Stromal cell of bone marrow (primary cell): ENCODE measurements at places on chromosomes 6 and 20.

DNA sequence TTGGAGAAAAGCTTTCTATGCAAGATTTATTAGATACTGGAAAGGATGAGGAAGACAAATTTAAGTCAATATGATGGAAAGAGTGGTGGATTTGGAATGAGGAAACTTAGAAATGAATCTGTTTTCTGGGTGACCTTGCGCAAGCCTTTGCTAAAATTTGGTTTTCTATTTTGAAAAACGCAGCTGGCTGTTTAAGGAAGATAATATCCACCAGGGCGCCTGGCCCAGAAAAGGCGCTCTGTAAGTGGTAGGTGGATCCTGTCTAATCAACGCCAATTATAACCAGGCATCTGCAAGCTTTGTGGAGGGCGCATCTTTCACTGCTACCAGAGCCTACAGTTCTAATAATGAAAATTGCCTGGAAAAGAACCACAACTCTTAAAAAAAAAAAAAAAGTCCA lies 398 bp upstream of the SPATS1 start:
- no peak for DNase-seq

GRCh38 chr6:33652002-33652401 lies 30.9 kb downstream of the ITPR3 start:
- DNase-seq: no peak

DNA sequence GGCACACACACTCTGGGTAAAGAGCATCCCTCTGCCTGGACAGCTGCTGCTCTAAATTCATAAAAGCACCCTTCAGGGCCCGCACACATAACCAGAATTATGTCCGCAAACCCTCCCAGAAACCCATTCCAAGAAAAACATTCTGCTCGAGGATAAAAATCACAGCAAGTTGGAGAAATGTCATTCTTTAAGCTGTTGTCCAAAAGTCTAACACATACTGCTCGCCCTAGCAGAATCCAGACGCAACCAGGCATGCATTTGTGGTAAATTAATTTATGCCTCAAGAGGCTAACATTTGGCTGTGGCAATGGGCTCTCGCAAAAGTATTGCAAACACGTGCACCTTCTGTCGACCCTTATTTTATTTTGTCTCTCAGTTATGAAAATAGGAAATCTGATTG lies 116.1 kb upstream of the INSM1 start:
- DNase-seq: no peak

- DNase-seq: no peak
These were observed 8.5 kb downstream of the ENPP4 start for GRCh38 chr6:46138281-46138680.

GRCh38 chr20:58239216-58239615 lies 10.8 kb upstream of the ANKRD60 start:
- DNase-seq: no peak

DNA sequence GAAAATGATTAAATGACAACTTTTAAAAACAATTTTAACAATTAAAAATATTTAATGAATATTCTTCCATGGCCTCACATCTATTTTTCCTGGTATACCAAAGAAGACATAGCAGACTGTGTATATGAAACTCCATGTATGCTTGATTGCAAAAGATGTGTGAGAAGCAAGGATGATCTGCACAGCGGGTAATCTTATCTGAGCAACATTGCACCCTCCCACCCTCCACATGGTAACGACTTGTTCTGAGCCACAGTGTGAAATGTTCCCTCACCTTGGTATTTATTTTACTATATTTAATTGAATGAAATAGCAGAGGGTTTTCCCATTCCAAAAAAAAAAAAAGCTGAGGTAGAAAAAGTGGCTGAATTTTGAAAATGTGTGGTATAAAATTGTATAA lies 204.4 kb downstream of the SYNE1 start:
- DNase-seq: no peak

DNA sequence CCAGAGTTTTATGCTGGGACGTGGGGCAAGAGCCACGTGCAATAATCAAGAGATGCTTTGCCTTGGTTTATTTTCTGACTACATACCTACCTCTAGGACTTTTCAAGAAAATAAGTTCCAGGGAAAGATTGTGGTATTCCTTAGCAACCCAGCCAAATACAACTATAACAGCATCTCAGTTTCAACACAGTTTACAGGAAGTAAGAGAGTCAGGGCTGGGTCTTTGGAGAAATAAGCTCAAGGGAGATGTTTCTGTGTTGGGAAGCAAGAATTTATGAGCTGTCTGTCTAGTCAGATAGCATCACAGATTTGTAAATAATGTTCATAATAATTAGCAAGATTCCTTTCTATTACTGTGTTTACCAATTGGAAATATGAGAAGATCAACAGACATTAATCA lies 35.1 kb downstream of the MAP3K5 start:
- peak; percentile 57 for DNase-seq

DNA sequence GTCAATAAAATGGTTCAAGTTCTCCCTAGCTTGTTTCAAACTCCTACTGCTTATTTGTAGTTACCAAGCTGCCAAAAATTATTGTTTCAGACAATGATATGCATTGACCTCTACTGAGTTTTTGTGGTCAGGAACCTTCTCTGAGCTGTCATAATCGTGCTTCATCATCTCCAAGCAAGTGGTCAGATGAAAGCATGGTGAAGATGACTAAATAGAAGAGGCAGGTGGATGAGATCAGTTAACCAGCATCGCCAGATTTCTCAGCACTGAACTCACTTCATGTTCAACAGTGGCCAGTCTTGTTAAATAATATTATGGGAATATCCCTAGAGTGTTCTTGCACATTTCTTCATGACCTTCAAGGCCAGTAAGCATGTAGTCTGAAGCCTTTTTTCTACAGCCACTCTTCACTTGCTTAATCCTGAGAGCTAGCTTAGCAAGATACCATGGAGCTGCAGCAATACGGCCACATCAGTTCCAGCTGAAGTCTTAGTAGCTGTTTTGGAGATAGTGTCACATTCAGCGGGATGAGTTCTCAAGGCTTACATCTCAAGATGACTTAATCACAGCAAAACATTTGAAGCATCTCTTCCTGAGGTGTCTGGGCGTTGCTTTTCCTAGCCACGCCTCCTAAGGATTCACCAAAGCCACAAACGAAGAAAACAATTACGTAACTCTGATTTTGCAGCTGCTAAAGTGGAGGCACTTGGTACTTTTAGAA lies 101.6 kb upstream of the TMEM30A start:
- DNase-seq: no peak

DNA sequence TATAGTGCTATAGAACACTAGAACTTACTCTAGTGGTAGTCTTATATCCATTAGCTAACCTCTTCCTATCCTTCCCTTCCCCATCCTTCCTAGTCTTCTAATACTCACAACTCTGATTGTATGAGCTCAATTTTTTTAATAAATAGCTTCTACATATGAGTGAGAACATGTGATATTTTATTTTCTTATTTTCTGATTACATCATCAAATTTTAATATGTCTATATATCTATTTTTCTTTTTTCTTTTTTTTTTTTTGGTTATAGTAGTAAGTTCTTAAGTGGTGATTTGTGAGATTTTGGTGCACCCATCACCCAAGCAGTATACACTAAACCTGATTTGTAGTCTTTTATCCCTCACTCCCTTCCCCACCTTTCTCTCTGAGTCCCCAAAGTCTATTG lies 112.5 kb downstream of the JAG1 start:
- no peak for DNase-seq

- no peak for DNase-seq
These were observed 5.7 kb downstream of the ELOVL4 start for GRCh38 chr6:79941489-79942151.

DNA sequence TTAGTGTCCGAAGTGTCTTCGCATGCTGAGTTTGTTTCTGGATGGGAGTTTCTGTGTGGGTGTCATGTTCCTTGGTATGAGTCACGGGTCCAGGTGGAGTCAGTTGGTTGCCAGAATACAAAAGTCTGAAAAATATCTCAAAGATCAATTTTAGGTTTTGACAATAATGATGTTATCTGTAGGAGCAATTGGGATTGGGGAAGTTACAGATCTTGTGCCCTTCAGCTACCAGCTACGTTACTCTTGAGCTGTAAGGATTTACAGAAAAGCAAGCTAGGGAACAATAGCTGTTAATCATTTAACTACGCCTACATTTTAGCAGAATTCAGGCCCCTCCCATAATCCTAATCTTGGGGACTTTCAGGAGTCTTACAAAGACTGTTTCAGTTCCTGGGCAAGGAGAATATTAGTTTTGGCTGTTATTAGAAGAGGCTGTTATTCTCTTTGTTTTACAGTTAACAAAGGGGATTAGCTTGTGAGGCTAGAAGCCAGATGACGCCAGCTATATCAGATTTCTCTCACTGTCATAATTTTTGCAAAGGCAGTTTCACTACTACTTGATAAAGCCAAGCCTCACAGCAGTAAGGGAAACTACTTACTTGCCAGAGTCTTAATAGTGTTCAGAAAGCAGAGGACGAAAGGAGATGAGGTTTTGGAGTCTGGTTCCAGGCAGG lies 15.4 kb upstream of the SLC22A16 start:
- DNase-seq: peak; percentile 33

DNA sequence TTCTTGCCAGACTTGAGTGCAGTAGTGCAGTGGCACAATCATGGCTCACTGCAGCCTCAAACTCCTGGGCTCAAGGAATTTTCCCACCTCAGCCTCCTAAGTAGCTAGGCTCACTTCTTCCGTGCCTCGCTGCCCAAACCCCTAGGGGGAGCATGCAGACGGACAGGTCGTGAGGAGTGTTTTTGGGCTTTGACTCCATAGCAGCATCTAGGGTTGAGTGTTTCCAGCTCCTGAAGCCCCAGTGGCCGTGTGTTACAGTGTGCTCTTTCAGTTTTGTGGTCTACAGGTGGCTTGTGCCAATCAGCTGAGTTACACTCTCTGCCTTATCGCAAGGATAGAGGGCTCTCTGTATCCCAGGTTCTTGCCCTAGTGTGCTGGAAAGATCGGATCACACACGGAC lies 33.4 kb downstream of the NCOA3 start:
- no peak for DNase-seq

- DNase-seq: no peak
These were observed 405 bp upstream of the RNF182 start for GRCh38 chr6:13924146-13924948.

GRCh38 chr20:63895202-63895951 lies 451 bp downstream of the DNAJC5 start:
- no peak for DNase-seq

DNA sequence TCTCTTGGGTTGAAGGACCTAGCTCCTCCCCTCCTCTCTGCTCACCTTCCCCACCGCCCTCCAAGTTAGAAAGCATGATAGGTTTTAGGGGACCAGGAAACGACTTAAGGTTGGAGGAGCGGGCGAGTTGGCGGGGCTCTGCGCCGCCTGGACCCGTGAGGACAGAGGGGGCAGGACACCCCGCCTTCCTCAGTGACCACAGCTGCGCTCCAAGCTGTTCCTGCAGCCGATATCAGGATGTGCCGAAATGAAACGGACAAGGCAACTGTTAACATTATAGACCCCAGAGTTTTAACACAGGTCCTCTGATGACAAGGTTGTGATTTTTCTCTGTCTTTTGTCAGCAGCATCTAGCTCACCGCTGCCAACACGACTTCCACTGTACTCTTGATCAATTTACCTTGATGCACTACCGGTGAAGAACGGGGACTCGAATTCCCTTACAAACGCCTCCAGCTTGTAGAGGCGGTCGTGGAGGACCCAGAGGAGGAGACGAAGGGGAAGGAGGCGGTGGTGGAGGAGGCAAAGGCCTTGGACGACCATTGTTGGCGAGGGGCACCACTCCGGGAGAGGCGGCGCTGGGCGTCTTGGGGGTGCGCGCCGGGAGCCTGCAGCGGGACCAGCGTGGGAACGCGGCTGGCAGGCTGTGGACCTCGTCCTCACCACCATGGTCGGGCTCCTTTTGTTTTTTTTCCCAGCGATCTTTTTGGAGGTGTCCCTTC lies at the start of gene GRM1:
TSS of gene GRM1 (plus strand) at position 212 of the 722 bp plus-strand sequence. CDS start at position 668, 456 bp downstream.
- DNase-seq: no peak

GRCh38 chr20:5510446-5510845 lies 193.7 kb upstream of the PROKR2 start:
- DNase-seq: no peak

DNA sequence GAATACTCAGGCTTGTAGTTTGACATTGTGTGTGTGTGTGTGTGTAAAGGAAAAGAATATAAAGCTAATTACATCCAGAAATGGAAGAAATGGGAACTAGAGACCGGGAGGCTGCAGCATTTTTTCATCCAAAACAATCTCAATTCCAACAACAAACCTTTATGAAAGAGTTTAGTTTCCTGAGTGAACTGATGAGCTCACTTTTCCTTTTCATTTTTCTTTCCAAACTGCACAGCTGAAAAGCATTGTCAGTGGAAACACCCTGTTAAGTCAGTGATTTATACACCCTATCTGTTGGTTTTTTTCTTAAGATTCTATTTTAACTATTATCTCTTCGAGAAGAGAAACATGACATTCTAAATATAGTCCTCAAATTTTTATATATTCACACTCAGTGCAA lies 130.9 kb downstream of the RFPL4B start:
- no peak for DNase-seq

- no peak for DNase-seq
These were observed 84.5 kb downstream of the PLCB1 start for GRCh38 chr20:8216375-8217200.

DNA sequence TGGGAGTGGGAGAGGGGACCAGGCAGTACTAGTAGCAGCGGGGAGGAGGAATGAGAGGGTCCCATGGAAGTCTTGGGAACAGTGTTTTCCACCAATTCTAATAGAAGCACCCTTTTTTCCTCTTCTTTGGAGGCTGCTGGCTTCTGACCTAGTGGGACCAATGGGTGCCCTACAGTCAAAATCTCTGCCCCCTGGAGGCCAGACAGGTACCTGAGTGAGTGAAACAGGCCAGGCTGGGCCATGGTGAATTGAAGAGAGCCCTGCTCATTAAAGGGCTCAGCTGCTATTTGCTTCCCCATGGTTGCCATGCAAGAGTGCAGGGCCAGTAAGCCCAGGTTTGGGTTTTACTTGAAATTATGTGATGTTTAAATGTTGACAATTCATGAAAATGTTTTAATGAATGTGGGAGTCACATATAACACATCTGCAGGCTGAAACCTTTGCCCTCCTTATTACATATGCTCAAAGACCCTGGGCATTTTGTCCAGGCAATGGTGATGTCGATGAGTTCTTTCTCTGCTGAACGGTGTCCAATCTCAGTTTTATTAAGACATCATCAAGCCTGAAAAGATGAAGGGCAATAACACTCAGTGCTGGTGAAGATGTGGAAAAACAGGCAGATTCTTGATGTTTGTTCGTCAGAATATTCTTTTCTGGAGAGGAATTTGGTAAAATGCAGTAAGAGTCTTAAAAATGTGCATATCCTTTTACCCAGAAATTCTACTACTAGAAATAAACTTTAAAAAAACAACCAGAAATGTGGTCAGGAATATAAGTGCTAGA lies 42.3 kb upstream of the OCSTAMP start:
- DNase-seq: no peak

DNA sequence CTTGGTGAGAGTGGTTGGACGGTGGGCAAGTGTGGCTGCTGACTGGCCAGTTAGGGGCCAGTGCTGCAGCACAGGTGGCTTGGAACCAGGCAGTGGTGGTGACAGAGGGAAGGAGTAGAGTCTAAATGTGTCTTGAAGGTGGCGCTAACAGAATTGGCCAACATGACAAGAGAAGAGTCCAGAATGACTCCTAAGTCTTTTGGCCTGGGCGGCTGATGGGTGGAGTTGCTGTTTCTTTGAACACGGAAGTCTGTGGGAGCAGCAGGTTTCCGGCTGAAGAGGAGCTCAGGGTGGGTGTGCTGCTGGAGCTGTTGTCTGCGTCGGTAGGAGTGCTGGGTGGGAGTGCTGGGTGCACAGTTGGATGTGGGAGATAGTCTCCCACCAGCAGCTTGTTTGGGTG lies 10.1 kb downstream of the LSM14B start:
- no peak for DNase-seq
